Muscle of back (tissue), 13 donors: ENCODE measurements at places on chromosomes 3 and 15.
A peak's percentile ranks its signal among the peaks of the same experiment; 100 is the strongest.

- no peak for DNase-seq
Measured at GRCh38 chr3:72298201-72299152, 513.5 kb upstream of the PROK2 start.

DNA sequence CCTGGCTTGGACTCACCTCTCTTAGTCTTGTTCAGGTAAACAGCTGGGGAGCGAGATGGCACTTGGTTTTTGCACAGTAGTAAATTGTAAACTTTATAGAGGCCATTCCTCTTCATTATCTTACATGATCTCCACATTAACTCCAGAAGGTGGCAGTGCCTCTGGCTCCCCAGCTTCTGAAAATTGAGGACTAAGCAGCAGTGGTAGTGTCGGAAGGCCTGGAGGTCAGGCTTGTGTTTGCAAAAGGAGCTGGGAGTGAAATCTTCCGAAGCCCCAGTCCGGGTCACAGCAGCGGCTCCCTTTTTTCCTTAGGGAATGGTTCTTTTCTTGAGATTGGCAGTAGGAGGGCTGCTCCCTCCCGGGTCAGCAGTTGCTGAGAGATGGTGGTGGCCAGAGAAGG is 85.7 kb downstream of the FNDC3B start:
- no peak for DNase-seq

DNA sequence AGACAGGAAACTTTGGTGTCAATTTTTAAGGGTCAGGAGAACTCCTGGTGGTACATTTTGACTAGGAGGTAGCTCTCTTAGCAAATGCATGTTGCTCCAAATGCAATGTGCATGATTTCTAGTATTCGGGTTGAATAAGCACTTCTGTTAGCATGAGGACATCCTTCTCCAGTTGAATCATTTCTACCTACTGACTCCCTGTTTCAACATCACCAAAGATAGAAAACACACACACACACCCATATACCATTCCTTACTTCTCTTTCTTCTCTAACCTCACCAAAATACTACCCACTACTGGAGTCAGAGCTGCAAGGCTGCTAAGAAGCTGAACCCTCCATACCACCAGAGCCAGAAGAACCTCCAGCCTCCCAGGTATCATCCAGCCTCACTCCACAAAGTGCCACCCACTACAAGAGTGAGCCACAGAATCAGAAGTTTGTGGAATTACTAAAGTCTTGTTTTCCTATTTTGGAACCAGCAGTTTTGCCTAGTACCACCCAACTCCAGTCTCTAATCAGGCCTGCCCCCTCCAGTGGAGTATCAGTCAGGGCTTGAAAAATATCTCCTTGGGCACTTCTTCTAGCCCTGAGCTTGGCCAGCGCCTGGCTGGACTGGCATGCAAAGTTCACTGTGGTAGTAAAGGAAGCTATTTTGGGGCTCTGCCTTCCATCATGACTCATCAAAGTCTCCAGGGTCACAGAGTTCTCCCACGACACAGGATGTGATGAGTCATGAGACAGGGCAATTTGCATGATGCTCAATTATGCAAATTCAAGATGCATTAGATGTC is 110.3 kb downstream of the CYP19A1 start:
- DNase-seq = no peak

GRCh38 chr3:69186575-69187093 is 64.2 kb upstream of the LMOD3 start:
- DNase-seq = no peak

DNA sequence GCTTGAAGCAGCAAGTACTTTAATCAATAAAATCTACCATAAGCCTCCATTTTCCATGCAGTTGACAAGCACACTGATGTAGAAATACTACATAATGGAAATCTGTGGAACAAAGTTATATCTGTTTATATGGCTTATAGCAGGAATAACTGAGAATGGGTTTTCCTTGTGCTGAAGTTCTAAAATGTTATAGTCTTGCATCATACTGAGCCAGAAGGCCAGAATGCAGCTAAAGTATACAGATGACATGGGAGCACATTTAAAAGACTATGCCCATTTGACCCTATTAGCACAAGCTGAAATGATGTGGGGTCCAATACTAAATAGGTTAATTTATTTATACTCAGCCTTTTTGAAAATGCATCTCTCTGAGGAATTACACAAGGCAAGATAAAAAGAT is 25.1 kb downstream of the SLC24A5 start:
- DNase-seq = no peak

DNA sequence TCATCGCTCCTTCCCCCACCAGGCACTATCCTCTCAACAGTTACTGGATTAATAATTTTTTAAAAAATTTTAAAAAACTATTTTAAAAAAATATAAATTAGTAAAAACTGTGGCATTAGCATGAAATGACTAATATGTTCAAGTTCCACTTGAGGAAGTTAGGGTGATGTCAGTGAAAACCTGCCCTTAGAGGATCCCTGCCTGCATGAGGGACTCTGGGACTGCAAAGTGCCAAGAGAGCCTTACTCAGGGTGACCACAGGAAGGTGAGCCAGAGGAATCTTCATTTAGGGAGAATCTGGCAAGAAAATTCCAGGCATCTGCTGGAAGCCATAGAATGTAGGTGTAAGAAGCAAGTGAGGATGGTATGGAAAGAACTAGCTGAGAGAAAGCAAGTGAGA is 157.7 kb upstream of the BCL6 start:
- DNase-seq = no peak

GRCh38 chr3:118055381-118055780 is 979.3 kb downstream of the IGSF11 start:
- DNase-seq = no peak

DNA sequence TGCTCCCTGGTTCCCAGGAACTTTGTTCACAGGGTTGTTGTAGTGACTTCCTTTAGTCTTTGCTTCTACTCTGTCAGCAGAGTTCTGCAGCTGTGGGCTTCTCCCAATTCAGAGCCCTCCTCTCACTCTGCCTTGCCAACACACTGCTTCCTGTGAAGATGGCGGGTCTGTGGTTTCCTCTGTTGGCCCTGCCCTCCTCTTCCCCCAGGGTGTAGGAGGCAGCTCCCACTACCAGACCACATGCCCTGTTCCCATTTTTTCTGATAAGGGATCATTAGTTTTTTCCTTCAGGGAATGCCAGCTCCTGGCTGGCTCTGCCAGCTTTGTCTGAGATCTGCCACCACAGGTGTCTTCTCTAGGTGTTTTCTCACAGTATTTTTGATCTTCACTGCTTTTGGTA is 12.7 kb downstream of the SPSB4 start:
- no peak for DNase-seq

GRCh38 chr3:114319453-114319852 is 25.6 kb downstream of the TIGIT start:
- DNase-seq = no peak

DNA sequence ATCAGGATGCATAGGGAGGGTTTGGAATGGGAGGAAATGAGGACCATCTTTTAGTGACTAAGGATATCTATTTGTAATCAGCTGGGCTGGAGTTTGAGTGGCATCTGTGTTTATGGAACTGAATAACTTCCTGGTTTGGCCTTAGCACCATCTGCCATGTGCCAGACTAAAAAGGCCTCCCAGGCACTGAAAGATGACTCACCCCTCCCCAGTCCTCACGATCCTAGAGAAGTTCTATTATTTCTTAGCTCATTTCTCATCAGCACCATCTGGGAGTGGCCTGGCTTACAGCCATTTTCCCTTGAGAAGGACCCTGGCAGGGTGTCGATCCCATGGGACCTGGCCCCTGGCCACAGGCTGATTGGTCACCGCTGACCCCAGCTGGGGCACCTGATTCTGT is 23.9 kb upstream of the CTXND1 start:
- DNase-seq = no peak

DNA sequence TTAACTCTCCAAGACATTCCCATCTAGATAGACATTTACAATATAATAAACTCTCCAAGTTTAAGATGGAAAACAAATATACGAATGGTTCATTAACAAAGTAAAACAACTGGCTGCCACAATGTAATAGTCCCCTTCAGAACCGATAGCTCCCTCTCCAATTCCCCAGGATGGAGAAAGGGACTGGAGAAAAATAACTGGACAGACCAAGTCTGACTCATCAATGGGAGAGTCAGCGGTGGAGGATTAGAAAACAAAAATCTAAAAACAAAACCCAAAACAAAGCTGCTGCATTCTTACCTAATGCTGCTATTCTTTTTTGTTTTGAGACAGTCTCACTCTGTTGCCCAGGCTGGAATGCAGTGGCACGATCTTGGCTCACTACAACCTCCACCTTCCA is 468.1 kb downstream of the SHQ1 start:
- DNase-seq = no peak

DNA sequence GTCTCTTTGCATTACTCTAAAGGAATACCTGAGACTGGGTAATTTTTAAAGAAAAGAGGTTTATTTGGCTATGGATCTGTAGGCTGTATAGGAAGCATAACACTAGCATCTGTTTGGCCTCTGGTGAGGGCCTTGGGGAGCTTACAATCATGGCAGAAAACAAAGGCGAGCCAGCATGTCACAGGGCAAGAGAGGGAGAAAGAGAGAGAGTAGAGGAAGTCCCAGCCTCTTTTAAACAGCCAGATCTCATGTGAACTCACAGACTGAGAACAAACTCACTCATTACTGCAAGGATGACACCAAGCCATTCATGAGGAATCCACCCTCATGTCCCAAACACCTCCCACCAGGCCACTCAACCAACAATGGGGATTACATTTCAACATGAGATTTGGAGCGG is 974.6 kb downstream of the FHIT start:
- DNase-seq = no peak

GRCh38 chr3:16417945-16418739 is 95.4 kb downstream of the RFTN1 start:
- no peak for DNase-seq

- DNase-seq = no peak
Measured at GRCh38 chr3:50571486-50571885, 2.2 kb downstream of the HEMK1 start.

GRCh38 chr15:66780973-66781718 is 79.1 kb downstream of the SMAD6 start:
- no peak for DNase-seq

DNA sequence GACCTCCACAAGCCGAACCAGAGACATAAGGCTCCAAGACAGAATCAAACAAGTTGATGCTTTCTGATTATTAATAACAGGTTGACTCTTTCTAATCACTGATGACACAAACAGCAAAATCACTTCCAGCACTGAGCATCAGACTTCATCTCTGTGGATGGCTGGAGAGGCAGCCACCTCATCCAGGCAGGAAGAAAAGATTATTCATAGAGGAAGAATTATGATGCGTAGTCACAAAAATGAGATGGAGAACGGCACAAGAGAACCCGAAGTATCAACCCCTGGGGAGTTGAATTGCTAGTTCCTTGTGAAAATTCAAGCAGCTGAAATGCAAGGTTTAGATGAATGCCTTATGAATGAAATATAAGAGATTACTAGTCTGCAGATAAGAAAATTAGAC is 49.9 kb upstream of the LMCD1 start:
- DNase-seq = no peak

- no peak for DNase-seq
Measured at GRCh38 chr3:153282355-153282754, 120.3 kb downstream of the RAP2B start.

- DNase-seq = no peak
Measured at GRCh38 chr15:76303909-76304308, 7.4 kb downstream of the ETFA start.

DNA sequence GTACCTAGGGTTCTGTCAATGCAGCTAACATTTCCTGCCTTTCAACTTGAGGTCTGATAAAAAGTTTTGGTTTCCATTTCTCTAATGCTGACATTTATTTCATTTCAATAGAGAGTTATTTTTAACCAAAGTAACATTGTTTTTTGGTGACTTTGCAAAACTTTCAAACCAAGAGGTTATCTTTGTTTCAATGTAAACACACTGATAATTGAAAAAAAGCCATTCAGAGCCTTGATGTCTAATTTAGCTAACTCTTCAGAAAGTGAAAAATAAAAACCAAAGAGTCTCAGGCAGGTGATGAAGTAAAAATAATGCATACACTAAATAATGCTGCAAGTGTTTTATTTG is 9.6 kb upstream of the TIPARP start:
- DNase-seq = no peak

- no peak for DNase-seq
Measured at GRCh38 chr3:195068084-195069080, 202.6 kb downstream of the XXYLT1 start.

- DNase-seq = peak; percentile 43
Measured at GRCh38 chr15:82647045-82647834, at the start of gene CPEB1. Gene CPEB1, minus strand, starts transcription at chr15:82647363. Its CDS starts 18,904 bp downstream, at chr15:82628459.

DNA sequence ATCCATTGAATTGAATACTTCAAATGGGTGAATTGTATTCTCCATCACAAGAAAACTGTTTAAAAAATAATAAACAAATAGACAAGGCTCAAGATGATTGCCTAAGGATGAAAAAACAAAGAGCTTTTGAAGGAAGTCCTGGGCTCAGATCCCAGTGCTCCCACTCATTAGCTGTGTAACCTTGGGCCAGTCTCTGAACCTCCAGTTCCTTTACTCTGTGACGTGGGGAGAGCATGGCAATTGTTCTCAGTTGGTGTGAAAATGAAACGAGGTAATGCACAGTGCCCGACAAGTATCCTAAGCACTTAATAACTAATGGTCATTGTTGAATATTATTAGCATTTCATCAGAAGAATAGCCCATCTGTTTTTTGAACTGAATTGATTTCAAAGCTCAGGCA is 40.7 kb downstream of the TNIK start:
- DNase-seq = no peak

GRCh38 chr3:76011121-76011520 is 225.8 kb upstream of the ZNF717 start:
- no peak for DNase-seq

DNA sequence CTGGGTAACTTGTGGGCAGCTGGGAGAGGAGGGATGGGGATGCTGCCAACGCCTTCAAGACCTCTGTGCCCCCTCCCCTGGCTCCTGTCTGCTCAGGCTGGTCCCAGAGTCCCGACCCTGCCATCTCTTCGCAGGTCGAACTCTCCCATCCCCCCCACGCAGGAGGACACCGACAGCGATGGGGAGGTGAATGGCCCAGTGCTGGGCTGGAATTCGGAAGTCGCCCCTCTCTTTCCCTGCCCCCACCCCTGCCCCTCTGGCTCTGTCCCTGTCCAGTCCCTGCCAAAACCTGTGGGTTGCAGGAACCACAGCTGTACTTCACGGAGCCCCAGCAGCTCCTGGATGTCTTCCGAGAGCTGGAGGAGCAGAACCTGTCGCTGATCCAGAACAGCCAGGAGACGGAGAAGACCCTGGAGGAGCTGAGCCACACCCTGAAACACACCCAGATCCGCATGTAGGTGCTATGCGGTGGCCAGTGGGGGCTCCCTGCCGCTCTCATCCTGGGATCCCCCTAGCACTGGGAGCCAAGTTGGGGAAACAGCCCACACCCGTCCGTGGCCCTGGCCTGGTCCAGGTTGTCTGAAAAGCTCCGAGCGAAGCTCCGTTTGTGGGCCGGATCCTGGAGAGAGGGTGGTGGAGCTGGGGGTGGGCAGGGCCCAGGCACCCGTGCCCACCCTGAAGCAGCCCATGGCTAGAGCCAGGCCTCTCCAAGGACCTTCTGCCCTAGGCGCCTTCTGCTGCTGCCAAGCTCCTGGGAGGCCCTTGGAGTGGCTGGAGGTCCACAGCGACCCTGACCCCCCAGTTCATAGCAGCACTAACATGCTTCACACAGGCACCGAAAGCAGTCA is 28.7 kb downstream of the CFAP100 start:
- no peak for DNase-seq

- no peak for DNase-seq
Measured at GRCh38 chr3:140238646-140239314, 303.8 kb downstream of the CLSTN2 start.
